Activated T-helper 1 cell treated with anti-CD3 and anti-CD28 coated beads, Interleukin-2, amount 50 U/mL, for 16 hours (primary cell): ENCODE measurements at places on chromosomes 11 and 22.

DNA sequence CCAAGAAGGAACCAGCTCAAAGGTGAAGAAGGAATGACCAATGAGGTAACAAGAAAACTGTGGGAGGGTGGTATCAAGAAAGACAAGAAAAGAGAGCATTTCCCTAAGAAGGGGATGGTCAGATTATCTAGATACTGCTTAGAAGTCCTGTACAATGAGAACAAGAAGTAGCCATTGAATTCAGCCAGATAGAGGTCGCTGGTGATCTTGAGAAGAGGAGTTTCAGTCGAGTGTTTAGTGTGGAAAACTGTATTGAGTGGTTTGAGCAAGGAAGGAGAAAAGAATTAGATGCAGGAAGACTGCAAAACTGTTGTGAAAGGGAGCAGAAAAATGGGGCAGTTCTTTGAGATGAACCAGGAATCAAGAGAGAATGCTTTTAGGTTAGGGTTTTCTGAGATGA, 74.6 kb upstream of the FAT3 start:
- DNase-seq: no peak

GRCh38 chr11:114348200-114349191, 51.8 kb downstream of the C11orf71 start:
- no peak for DNase-seq

DNA sequence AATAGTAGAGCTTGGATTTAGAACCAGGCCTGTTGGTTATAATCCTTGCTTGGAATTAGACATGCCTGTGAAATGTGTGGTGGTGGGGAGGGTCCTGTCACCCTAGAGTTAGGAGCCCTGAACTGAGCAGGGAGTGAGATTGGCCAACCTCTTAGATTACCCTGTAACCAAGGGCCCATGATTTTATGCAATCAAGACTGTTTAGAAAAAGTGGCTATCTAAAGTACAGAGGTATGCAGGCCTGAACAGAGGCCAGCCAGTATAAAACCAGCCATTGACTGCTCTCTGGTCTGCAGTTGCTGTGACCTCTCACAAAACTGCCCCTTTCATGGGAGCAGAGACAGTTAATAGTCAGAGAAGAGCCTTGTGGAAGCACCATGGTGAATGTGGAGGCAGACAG, 36.2 kb downstream of the SERPINH1 start:
- no peak for DNase-seq

- no peak for DNase-seq
Measured at GRCh38 chr22:19886605-19887255, 32.1 kb upstream of the GNB1L start.
